Pancreas (tissue), 10 donors: ENCODE measurements at places on chromosomes 16 and 17.

DNA sequence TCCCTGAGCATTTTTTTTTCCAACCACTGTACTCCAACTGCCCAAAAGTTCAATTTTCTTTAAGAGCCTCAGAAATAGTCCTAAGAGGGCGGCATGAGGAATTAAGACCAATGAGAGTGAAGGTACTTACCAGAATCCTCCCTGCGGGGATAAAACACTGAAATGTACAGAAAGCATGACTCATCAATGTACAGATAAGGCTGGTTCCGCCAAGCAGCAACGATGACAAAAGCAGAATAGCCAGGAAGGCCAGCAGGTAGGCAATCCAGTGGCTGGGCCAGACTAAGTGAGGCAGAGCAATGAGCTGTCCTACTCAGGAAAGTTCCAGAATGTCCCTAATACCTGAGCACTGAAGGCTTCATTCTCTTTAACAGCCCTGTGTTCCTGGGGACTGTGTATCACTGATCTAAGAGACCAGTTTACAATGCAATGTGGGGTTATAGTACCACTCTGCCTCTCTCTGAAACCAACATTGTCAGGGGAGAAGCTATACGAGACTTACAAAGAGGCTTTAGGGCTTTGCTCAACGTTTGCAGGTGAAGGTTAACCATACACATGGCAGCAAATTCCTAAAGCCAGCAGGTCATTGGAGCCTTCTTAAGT, 11.0 kb upstream of the GPR139 start:
- no peak for DNase-seq

- no peak for DNase-seq
Observed at GRCh38 chr17:66837226-66837625, 2.3 kb downstream of the CACNG5 start.

GRCh38 chr17:784143-784542, 2.0 kb downstream of the MRM3 start:
- DNase-seq = no peak

DNA sequence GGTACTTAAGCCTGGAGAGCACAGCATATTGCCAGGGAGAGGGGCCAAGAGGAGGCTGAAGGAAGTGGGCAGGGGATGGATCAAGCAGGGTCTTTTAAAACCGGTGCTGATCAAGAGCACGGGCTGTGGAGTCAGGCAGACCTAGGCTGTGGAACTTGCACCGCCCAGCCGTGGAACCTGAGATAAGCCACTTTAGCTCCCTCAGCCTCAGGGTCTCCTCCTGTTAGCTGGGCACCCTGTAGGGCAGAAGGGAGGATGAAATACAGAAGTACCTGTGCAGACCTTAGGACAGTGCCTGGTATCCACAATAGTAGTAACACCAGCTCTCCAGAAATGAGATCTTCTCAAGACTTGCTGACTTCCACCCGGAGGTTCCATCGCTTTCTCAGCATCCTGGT, 9.3 kb downstream of the ODAD4 start:
- no peak for DNase-seq

GRCh38 chr17:73155410-73156165, 9.2 kb upstream of the SSTR2 start:
- DNase-seq = no peak

DNA sequence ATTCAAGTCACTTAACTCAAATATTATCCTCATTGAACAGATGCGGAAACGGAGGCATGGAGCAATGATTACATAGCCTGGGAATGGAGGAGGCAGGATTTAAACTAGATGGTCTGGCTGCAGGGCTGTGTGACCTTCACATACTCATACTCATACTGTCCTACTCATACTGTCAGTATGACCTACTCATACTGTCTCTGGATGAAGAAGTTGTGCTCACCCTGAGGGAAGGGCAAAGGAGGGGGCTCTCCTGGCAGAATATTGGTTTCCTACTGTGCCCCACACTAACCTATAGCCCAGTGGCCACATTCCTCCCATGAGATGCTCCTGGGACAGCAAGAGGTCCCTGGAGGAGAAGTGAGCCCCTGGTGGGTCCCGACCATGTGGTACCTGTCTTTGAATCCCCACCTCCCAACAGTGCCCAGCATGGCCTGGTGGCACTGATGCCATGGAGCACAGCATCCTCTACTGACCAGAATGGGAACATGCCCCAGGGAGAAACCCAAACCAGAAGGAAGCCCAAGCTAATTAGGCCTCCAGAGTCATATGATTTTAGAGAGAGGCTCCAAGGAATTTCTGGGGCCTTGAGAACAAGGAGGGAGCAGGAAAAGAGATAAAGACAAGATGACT, 197.3 kb upstream of the SDK2 start:
- DNase-seq = no peak

GRCh38 chr16:57156351-57156703, 29.5 kb downstream of the PSME3IP1 start:
- DNase-seq = no peak

DNA sequence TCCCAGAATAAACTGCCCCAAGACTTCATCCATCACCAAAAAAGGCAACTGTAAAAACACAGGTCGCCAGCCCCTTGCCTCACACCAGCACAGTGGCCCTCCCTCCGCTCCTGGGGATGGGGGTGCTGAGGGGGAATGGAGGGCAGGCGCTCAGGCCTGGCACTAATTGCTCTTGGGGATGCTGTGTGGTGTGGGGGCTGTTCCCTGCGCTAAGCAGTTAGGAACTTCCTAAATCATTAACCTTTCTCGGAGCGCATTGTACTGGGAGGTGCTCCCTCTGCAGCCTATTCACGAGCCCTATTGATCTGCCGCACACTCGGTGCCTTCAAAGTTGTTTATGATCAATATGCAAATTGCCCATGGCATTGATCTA, 199.9 kb downstream of the ZFHX3 start:
- DNase-seq = no peak

- no peak for DNase-seq
Observed at GRCh38 chr17:77944390-77945222, 13.9 kb upstream of the TNRC6C start.

GRCh38 chr16:88635671-88636319, 2.6 kb upstream of the IL17C start:
- DNase-seq = no peak
